ENCODE measurements at places on chromosomes 7 and 10.

GRCh38 chr7:149023662-149024061 lies 4.6 kb downstream of the PDIA4 start:
- no peak for DNase-seq

DNA sequence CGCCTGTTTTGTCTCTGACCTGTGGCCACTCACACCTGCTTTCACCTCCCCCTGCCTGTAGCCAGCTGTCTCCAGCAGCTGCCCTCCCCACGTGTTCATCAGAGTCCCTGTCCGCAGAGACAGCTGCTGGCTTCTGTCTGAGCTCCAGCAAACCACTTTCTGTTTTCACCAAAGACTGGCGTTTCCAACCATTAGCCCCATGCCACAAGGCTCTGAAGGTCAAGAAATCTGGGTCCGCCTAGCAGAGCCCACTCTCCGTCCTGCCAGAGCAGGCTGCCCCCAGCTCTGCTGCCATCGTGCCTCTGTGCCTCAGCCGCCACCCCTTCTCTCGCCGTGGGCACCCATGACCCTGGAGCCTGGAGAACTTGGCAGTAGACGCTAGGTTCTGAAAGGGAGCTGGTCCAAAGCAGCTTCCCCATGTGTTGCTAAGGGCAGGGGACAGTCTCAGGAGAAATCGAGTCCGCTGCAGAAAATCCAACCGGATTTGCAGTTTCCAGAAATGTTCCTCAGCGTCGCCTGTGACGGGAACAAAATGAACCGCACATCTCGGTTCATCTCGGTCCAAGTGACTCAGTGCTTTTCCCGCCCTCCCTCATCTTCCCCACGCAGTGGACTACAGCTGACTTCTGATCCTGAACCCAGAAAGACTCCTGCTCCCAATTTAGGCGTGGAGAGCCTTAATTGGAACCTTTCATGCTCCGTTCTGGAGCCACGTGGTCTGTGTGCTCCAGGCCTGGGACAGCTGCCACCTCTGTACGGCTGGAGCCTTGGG lies 28.0 kb downstream of the TMEM120A start:
- peak; percentile 47 for DNase-seq

DNA sequence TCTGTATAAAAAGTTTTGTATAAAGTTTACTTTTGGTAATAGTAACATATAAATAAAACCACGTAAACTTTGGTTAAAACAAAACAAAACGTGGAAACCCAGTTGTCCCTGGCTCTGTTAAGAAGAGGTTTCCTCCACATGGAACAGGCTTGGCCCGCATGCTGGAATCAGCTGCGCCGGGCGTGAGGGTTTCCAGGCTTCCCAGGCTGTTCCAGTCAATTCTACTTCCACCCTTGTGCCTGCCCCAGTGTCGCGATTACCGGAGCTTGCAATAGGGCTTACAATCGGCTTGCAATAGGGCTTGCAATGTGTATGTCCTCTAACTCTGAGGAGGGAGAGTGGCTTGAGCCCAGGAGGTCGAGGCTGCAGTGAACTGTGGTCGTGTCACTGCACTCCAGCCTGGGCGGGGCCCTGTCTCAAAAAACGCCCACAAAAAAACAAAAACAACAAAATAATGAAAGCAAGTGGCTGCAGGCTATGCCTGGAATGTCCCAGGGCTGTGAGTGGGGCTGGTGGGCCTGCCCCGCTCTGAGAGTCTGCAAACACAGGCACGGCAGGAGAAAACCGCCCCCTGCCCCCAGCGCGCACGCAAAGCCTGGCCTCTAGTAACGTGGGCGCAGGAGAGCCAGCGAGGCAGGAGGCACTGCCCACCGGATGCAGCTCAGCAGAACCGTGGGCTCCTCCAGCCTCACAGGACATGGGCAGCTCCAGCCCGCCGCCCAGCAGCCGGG lies 16.3 kb downstream of the CYP2W1 start:
- no peak for DNase-seq

DNA sequence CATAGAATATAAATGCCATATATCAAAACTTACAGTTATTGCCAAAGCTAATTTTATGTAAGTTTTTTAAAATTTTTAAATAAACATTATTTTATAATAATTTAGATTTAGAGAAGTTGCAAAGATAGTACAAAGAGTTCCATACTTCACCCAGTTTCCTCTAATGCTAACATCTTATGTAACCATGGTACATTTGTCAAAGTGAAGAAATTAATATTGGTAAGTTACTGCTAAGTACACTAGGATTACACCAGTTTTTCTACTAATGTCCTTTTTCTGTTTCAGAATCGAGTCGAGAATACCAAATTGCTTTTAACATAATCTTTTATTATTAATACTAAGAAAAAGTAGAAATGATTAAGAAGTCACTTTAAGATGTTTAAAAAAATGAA lies 29.2 kb downstream of the CSGALNACT2 start:
- DNase-seq: no peak

DNA sequence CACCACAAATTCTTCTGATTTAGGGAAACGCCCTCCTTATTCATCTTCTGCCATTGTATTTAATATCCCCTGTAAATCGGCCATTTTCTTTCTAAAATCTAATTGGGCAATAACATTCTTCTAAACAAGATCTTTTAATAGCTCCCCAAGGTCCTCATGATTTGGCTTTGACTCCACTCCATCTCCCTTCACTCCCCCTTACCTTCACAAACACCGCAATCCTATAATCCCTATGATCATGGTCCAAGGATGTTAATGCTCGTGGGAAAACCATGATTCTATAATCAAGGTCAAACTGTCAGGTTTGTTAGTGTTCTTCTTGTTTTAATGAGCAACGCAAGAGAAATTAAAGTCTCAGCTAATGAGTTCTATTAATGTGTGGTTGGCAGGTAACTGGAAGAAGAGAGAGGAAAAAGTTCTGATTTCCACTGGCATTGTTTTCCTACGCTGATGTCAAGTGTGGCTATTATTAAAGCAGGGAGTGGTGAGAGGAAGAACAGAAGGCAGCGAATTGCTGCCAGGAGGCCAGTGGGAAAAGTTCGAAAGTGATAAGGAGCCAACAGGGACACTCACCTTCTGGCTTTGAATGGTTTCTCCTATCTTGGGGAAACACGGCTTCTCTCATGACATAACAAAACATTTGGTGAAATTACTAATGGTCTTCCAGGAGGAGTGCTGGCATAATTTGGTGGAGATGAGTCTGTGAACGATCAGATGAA lies 28.1 kb downstream of the LRRC72 start:
- no peak for DNase-seq

GRCh38 chr10:105259201-105259600 lies 618.1 kb downstream of the SORCS3 start:
- DNase-seq: no peak

DNA sequence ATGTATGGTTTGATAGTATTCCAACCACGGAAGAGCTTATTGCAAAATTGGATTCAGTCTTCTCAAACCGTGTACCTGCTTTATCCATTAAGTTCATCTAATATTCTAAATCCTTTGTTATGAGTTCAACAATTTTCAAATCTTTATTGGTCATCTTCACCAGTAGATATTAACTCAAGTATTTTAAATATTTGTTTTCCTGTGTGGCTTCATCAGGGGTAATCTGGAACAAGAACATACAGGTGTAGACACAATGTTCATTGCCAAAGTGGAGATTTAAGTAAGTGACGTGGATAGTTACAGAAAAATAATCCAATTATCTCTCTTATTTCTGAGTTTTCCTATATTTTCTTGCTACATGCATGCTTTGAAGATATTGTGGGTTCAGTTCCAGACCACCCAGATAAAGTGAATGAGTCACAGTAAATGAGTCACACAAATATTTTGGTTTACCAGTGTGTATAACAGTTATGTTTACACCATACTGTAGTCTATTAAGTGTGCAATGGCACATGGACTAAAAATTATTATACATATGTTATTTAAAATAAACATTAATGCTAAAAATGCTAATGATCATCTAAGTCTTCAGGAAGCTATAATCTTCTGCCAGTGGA lies 429.0 kb upstream of the POT1 start:
- DNase-seq: no peak

DNA sequence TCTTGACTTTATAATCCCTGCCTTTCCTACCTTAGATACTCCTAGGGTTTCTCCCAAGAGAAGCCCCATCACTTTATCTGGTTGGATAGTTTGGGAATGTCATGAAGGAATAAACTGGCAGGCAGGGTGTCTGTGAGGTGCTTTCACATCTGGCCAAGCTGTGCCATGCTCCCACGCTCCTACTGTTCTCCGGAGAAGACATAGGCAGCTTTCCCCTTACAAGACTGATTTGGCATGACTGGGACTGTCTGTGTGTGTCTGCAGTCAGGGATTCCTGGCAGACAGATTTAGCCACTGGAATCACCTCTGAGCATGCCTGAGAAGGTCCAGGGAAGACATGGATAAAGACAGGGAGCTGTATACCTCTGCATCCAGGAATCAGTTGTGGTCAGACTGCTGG lies 45.3 kb downstream of the HK1 start:
- no peak for DNase-seq

DNA sequence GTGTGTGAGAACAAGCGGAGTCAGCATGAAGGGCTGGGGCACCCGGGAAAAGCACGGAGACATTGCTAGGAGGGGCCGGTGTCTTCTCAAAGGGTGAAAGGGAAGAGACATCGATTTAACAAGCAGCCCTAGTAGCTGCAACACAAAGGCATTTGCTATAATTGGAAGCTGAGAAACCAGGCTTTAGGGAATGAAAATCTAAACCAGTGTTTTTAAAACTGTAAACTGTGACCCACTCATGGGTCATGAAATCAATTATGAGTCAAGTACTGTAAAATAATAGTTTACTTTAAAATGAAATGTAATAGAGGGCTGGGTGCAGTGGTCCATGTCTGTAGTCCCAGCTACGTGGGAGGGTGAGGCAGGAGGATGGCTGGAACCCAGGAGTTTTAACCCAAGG lies 128.7 kb upstream of the RHEB start:
- no peak for DNase-seq

GRCh38 chr10:77163670-77164348 lies 473.8 kb downstream of the KCNMA1 start:
- peak; percentile 11 for DNase-seq
